ENCODE measurements at places on chromosomes 1 and 21.

- peak; percentile 33 for DNase-seq
These were observed 136.0 kb upstream of the CYYR1 start for GRCh38 chr21:26709090-26709489.

DNA sequence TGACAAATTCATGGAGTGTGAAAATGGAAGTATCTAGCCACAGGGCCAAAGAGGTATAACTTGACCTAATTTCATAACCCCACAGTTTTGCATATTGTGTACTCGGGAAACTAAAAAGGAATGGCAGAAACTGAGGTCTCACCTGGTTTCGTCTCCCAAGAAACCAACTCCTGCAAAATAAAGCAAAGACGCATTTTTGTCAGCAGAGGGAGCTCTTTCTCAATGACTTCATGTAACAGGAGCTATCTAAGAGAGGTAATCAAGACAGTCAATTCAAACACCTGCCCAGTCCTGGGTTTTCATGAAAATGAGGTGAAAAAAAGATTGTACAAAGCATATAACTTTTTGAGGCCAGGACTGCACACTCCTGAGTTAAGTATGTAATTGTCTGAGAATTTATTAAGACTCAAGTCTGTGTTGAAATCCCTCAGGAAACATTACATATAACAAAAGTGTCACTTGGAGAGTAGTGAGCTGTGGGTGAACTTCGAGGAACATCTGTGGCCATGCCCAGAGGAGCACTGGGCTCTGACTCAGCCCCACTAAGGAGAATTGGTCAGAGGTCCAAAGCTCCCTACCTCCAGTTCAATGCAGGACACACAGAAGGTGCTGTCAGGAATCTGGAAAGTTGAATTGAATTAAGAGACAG is 17.6 kb downstream of the FCRL4 start:
- peak; percentile 57 for DNase-seq

DNA sequence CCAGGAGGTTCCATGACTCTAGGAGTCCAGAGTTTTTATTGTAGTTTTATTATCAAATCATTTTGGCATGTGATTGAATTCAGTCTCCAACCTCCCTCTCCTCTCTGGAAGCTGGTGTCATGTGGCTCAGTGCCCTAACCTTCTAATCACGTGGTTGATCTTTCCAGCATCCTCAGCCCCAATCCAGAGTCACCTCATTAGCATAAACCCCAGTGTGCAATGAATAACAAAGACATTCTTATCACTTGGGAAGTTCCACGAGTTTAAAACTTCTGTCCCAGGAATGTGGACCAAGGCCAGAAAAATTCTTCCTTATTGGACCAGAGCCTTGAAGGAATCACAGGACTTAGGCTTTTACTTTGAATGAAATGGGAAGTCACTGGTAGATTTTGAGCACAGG is 52.2 kb downstream of the KIRREL1 start:
- peak; percentile 77 for DNase-seq

GRCh38 chr1:21027805-21028204 is 148.9 kb downstream of the EIF4G3 start:
- peak; percentile 9 for DNase-seq

DNA sequence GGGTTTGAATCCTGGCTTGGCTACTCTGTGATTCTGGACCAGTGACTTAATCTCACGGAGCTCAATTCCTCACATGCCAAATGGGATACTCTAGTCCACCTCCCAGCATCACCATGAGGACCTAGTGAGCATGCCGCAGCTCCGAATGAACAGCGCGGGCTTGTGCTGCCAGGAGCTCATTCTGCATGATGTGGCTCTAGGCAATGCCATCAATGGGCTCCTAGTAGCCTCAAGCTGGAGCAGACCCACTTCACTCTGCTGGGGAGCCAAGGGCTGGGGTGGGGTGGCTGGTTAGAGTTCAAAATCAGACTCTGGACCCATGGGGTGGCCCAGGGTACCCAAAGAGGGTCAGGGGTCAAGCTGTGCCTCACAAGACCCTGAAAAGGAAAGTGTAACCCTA is 41.5 kb downstream of the CDK18 start:
- DNase-seq: no peak

DNA sequence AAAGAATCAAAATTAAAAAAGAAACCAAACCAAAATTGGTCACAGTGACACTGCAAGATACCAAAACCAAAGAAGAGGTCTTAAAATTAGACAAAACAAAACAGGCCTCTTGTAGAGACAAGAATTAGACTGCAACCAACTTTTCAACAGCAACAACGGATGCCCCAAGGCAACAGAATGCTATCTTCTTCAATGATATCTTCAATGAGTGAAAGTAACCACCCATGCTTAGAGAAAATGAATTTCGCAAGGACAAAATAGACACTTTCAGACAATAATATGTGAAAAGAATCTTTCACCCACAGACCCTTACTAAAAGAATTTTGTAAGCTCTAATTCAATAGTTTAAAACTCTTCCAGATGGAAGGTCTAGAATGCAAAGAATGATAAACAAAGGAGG is 41.7 kb downstream of the USP48 start:
- no peak for DNase-seq

- peak; percentile 49 for DNase-seq
These were observed 39.5 kb upstream of the CASZ1 start for GRCh38 chr1:10835822-10836421.

- DNase-seq: no peak
These were observed 62.4 kb upstream of the LRP8 start for GRCh38 chr1:53390261-53390660.

- DNase-seq: no peak
These were observed 2.0 kb downstream of the GFI1 start for GRCh38 chr1:92484472-92485380.

- DNase-seq: no peak
These were observed 43.3 kb downstream of the PAX7 start for GRCh38 chr1:18673976-18674375.

- peak; percentile 51 for DNase-seq
These were observed 26.5 kb downstream of the HMGCS2 start for GRCh38 chr1:119742202-119742601.

DNA sequence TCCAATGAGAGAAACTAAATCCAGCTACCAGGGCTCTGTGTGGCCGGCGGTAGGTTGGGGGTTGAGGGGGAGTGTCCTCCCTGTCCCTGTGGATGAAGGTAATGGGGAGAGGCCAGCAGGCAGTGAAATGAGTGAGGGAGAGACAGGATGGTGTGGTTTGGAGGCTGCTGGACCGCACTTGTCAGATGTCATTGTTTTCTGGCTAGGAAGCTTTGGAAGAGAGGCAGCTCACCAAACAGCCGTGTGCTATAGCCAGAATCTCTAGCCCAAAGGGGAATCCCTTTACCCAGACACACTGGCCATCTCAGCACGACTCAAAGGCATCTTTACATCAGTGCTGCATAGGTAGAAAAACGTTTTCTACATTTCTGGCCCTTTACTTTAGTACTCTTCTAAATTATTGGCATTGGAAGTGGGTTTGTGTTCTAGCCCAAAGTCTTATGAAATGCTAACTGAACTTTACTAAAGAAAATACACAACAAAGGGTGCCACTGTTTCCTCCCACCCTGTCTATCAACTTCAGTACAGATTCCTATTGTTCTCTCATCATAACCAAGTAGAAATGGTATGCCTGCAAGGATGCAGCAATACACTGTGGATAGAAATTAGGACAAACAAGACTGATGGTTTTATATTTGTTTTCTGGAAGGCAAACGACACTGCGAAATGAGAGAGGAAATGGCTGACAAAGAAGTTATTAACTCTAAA is 95.9 kb upstream of the COA6 start:
- no peak for DNase-seq

- DNase-seq: peak; percentile 90
These were observed 40.5 kb downstream of the AK5 start for GRCh38 chr1:77322061-77322900.

DNA sequence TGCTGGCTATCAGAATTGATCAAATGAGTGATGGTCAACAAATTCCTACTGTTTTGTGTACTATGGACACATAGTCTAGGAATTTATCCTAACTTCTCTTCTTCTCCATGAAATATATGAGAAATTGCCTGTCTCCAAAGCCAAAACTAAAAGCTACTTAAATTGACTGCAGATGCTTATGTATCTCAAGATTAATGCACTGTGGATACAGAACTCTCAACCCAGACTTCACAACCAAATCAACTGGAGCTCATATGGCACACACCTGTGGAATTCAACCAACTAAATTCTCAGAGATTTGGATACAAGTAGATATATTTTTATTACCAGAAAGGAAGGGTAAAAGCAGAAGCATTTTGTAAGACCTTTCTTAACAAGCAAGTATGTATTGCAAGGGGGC is 566.1 kb downstream of the LTN1 start:
- no peak for DNase-seq

DNA sequence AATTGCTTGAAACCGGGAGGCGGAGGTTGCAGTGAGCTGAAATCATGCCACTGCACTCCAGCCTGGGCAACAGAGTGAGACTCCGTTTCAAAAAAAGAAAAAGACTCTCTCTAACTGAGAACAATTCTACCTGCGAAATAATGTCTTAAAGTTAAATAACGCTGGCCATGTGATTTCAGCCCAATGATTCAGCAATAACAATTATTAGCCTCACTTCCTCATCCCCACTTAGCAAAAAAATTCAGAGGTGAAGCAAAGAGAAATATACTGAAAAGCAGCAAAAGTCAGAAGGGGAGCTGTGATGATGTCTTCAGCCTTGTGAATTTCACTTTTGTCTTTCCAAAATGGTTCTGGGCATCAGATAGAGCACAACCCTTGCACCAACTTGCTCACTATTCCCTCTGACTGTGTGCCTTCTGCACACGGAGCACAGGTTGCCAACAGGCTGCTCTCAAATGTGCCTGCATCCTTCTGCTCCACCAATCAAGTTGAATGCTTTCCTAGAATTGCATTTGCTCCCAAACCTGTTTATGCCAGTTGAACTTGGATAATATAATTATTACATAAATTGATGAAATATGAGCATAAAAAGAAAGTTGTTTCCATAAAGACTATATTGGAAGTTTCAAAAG is 79.8 kb upstream of the IPO9 start:
- no peak for DNase-seq

DNA sequence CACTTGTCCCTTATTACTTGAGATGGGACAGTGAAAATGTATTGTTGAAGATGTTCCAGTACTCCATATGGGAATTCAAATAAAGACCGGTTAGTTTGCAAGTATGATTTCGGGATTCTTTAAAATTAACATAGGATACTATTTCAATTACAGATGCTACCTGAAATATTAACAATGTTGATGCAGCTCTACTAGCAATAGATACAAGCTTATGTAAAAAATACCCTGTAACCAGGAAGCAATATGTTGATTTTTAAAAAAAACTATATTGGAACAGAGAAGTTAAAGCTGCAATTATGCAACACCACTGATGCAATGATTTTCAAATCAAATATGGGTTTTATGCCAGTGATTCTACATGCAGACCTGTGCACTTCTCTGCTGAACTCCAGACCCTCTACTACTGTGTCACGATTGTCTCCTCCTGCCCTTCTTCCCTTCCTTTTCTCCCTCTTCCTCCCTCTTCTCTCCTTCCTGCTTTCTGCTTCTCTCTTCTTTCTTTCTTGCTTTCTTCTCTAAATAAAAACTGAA is 179.2 kb downstream of the ATP6V1G3 start:
- no peak for DNase-seq

DNA sequence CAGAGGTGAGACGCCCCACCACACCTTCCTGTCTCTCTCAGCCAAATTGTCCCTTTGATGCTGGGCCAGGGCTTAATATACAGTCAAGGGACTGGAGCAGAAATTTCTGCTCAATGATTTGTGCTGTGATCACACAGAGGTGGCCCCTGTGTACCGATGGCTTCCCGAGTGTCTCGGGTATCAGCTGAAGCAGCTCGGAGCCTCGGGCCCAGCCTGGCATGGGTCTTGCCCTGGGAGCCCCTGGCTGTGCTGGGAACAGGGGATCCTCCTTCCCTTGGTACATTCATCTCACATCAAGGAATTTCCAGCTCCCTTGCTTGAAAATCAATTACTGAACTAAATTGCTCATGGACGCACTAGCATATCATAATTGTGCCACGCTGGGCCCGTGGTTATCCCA is 148.8 kb upstream of the C1orf174 start:
- DNase-seq: no peak

DNA sequence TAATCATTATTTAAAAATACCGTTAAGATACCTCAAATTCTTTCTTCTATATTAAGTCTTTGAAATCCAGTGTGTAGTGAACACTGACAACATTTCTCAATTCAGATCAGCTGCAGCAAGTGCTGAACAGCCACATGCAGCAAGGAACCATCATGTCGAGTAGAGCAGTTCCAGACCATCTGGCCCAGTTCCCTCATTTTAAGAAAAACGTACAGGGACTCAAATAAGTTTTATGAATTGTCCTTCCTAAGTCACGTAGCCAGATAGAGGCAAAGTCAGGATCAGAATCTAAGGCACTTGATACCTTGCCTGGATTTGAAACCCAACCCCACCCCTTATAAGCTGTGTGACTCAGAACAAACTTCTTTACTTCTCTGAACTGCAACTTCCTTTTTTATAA is 132.4 kb downstream of the PROX1 start:
- DNase-seq: no peak

DNA sequence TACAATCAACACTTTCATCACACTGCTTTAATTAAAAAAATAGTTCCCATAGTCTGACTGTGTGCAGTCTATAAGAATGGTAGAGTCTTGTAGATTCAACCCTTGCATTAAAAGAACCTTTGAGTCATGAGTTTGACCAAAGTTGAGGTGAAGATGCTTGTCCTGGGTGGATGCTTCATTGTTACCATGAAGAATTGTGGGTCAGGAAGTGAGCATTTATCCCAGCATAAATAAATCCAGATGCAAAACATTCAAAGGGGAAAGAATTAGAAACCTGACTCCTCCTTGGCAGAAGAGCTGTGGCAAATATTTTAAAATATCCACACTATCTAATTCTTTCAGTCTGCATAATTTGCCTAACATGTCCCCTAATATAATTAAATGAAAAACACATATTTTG is 72.9 kb upstream of the SPAG17 start:
- DNase-seq: no peak

- DNase-seq: peak; percentile 27
These were observed 28.3 kb upstream of the RCSD1 start for GRCh38 chr1:167601442-167602383.

GRCh38 chr21:36471254-36471723 is 8.6 kb downstream of the CLDN14 start:
- peak; percentile 88 for DNase-seq

DNA sequence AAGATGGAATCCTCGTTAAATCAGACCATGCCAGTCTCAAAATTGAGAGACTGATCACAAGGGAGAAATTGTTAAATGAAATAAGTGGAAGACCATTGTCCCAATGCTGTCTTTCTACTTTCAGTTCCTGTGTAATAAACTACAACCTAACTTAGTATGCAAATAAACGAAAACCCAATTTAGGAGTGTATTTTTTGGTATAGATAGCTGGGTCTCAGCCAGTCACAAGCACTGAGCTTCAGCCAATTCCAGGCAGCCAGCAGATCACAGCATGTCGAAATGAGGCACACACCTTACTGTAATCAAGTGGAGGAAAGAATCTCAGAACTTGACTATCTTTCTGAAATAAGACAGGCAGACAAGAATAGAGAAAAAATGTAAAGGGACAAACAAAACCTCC is 33.0 kb upstream of the VN1R5 start:
- DNase-seq: no peak

- no peak for DNase-seq
These were observed 270.2 kb downstream of the PTPRC start for GRCh38 chr1:198908995-198909394.
